ENCODE measurements at places on chromosomes 4 and X.

- no peak for DNase-seq
Measured at GRCh38 chr4:15186806-15187205, 184.5 kb downstream of the CPEB2 start.

DNA sequence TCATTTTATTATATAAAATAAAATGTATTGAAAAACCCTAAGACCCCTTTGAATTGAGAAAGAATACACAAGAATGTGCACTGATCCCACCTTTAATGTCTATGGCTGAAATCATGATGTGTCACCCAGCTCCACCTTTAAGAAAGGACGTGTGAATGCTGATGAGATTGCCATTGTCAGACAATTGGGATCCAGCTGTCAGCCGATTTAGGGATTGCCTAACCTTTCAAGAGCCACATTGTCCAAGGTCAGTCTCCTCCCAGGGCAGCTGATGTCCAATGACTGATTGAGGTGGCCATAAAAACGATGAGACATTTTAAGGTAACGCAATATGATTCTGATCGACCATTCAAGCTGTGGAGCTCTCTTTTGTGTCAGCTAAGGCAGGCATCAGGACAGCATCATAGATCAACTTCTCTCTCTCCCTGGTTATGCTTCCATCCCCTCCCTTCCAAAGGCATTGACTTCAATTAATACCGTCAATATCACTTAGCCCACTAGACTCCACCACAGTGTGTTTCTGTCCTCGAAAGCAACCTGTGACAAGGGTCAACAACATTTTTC lies 1676.4 kb downstream of the PCDH7 start:
- no peak for DNase-seq

DNA sequence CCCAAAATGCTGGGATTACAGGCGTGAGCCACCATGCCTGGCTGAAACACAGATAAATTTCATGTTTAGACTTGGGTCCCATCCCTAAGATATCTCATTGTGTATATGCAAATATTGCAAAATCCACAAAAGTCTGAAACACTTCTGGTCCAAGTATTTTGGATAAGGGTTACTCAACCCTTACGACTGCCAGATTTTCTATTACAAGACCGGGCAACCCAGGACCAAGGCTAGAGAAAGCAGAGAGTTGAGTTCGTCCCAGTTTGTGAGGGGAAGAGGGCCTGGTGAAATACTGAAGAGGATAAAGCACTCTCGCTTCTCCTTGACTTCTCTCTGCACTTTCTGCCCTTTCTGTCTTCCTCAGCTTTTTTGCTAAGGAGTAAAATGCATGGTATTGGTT lies 34.5 kb downstream of the ZFX start:
- DNase-seq, result no peak

- no peak for DNase-seq
Measured at GRCh38 chrX:108811891-108812290, 75.5 kb upstream of the IRS4 start.

DNA sequence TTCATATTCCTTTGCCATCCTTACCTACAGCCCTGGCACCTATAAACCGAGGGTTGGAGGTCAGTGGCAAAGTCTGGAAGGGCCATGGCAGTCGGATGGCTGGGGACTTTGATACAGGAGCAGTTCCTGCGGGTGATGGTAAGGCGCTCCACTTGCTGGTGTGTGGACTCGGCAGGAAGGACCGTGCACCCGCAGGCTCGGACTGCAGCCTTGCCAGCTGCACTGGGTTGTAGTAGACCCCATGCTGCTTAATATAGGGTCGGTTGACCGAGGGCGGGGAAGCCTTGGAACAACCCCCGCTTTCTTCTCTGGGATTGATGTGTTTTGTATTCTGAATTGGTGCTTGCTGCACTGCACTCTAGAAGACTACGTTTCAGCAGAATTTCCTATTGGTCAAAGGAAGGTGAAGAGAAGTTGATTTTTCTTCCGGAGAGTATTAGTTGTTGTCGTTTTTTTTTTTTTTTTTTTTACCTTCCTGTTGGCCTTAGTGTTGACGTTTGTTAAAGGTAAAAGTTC lies 638 bp downstream of the BLTP1 start:
- DNase-seq, result peak; percentile 36

GRCh38 chr4:86043755-86044592 lies 315.9 kb downstream of the MAPK10 start:
- no peak for DNase-seq

- no peak for DNase-seq
Measured at GRCh38 chr4:141635736-141636081, 674 bp upstream of the IL15 start.

DNA sequence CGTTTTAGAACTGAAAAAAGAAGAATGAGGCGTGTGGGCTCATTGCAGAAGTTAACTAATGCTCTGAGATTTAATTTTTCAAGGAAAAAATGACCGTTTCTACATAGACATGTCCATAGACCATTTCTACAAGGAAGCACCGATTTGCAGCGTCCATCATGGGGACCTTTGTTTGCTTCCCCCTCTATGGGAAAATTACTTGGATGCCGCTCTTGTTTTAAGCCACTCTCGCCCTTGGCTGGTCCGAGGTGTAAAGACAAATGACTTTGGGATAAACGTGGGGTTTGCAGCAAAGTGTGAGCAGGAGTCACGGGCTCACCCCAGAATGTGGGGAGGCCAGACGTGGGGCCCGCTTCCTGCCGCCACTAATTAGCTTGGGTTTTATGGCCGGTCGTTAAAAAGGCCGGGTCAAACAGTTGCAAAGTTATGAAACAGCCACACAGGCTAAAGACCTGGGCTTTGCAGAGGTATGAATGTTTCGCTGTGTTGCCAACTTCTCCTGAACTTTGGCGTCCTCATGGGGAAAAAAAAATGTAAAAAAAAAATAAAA lies 235.9 kb downstream of the SHOX start:
- no peak for DNase-seq

GRCh38 chrX:67544281-67545035 lies 637 bp downstream of the AR start:
- DNase-seq, result no peak

GRCh38 chrX:153153516-153153915 lies 25.6 kb upstream of the MAGEA1 start:
- DNase-seq, result no peak

GRCh38 chr4:13484749-13485221 lies 645 bp upstream of the RAB28 start:
- DNase-seq, result no peak
